Naive thymus-derived CD8-positive, alpha-beta T cell (primary cell): ENCODE measurements at places on chromosomes 5 and 9.
A peak's percentile ranks its signal among the peaks of the same experiment; 100 is the strongest.

- no peak overlapping the region for H3K4me3 ChIP-seq
- no peaks in the 10 kb centered on the region for H3K4me1 ChIP-seq
- no peak overlapping the region for H3K27ac ChIP-seq
- no peaks in the 10 kb centered on the region for H3K27me3 ChIP-seq
Measured at GRCh38 chr5:57855831-57856230, 373.2 kb upstream of the ACTBL2 start.

GRCh38 chr5:61532983-61533382 lies 200.9 kb downstream of the ZSWIM6 start:
- H3K4me1 ChIP-seq: peaks cover 17% of the 10 kb centered on the region
- no peak for DNase-seq
- peaks cover 39% of the 10 kb centered on the region for H3K36me3 ChIP-seq
- no peaks in the 10 kb centered on the region for H3K27me3 ChIP-seq
- no peak overlapping the region for H3K4me3 ChIP-seq
- H3K27ac ChIP-seq: peak overlapping the region; percentile 31

- H3K27ac ChIP-seq: no peak overlapping the region
- no peak for DNase-seq
- no peaks in the 10 kb centered on the region for H3K36me3 ChIP-seq
- no peaks in the 10 kb centered on the region for H3K4me1 ChIP-seq
- H3K27me3 ChIP-seq: peaks cover 9% of the 10 kb centered on the region
Measured at GRCh38 chr9:121527371-121527770, 27.7 kb upstream of the GGTA1 start.

DNA sequence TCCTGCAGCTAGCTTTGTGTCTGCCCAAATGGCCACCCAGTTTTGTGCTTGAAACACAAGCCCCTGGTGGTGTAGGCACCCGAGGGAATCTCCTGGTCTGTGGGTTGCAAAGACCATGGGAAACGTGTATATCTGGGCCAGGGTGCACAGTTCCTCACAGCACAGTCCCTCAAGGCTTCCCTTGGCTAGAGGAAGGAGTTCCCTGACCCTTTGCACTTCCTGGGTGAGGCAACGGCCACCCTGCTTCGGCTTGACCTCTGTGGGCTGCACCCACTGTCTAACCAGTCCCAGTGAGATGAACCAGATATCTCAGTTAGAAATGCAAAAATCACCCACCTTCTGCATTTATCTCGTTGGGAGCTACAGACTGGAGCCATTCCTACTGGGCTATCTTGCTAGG lies 865.0 kb upstream of the ACO1 start:
- peaks cover 3% of the 10 kb centered on the region for H3K27me3 ChIP-seq
- peaks cover 6% of the 10 kb centered on the region for H3K36me3 ChIP-seq
- DNase-seq: no peak
- no peak overlapping the region for H3K4me3 ChIP-seq
- H3K4me1 ChIP-seq: peaks cover 12% of the 10 kb centered on the region

DNA sequence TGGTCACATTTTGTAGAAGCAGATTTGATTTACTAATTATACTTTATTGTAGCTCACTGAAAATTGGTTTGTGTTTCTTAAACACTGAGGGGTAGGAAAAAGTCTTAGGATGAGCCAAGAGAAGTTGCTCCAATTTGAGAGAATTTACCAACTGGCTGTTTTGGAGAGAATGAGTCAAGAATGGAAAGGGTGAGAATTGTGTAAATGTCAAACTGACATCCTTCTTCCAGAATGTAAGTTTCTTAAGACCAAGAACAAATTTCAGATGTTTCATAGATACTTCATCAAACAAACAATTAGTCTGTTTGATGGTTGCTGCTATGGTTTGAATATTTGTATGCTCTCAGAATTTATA lies 106.2 kb upstream of the TXNDC8 start:
- H3K4me1 ChIP-seq: no peaks in the 10 kb centered on the region
- DNase-seq: no peak
- no peaks in the 10 kb centered on the region for H3K36me3 ChIP-seq
- no peak overlapping the region for H3K27ac ChIP-seq
- H3K4me3 ChIP-seq: no peak overlapping the region
- no peaks in the 10 kb centered on the region for H3K27me3 ChIP-seq

DNA sequence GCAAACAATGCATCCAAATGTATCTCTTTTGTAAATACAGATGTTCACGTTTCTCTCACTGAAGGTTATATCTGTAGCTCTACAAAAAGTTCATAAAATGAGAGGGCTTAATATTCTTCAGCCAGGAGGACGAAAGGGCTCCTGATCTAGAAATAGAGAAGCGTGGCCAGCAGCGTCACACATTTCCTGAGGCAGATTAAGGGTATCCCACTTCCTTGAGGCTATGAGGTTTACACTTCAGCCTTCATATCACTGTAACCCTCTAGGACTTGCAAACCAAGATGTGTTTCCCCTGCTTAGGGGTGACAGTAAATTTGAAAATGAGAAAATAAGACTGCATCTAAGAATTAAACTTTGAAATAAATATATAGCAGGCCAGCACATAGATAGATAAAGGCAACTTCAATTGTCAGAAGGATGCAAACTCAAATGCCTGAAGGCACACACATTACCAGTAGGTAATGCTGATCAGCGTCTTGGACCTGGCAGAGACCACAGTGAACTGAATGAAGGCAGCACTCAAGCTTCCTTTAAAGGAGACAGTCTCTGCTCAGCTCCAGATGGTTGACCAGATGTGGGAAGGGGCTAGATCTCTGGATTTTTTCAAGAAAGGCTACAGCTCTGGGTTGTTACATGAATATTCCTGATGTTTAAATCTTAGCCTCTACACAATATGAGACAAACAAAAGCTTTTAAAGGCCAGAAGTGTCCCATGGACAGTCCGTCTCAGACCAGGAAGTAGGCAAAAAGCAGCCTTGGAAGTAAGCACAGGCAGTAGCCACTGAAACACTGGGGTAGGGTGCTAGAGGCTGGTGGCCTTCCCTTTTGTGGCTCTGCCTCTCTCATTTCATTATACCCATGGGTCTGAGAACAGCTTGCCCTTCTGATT lies 197.7 kb downstream of the MCTP1 start:
- H3K27ac ChIP-seq: no peak overlapping the region
- H3K4me1 ChIP-seq: peaks cover under 1% of the 10 kb centered on the region
- no peaks in the 10 kb centered on the region for H3K36me3 ChIP-seq

DNA sequence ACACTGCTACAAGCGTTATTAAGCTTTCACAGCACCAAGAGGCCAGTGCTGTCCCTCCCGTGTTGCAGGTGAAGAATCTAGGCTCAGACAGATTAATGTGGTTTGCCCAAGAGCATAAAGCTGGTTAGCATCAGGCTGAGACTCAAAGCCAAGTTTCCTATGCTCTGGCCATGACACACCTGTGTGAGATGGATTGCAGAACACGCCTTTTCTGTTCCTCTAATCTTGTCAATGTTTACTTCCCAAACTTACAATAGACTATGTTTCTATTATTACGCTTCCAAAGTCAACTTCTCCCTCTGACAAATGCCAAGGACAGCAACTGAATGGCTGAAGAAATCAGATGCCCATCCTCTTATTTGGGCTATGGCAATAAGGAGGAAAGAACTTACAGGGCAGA lies 138.4 kb upstream of the SLIT3 start:
- peaks cover 13% of the 10 kb centered on the region for H3K27me3 ChIP-seq
- H3K4me3 ChIP-seq: no peak overlapping the region
- no peaks in the 10 kb centered on the region for H3K4me1 ChIP-seq
- no peak for DNase-seq
- no peaks in the 10 kb centered on the region for H3K36me3 ChIP-seq
- no peak overlapping the region for H3K27ac ChIP-seq

GRCh38 chr5:20692913-20693312 lies 704.9 kb upstream of the CDH18 start:
- DNase-seq: no peak
- H3K27me3 ChIP-seq: no peaks in the 10 kb centered on the region
- H3K36me3 ChIP-seq: no peaks in the 10 kb centered on the region
- no peaks in the 10 kb centered on the region for H3K4me1 ChIP-seq

GRCh38 chr5:34660444-34660843 lies 4.3 kb downstream of the RAI14 start:
- peaks cover 24% of the 10 kb centered on the region for H3K27me3 ChIP-seq
- DNase-seq: no peak
- H3K27ac ChIP-seq: no peak overlapping the region
- no peak overlapping the region for H3K4me3 ChIP-seq

GRCh38 chr9:33331377-33331891 lies 41.1 kb downstream of the NFX1 start:
- H3K4me1 ChIP-seq: no peaks in the 10 kb centered on the region
- H3K27ac ChIP-seq: no peak overlapping the region
- DNase-seq: no peak
- peaks cover 32% of the 10 kb centered on the region for H3K36me3 ChIP-seq
- no peaks in the 10 kb centered on the region for H3K27me3 ChIP-seq

DNA sequence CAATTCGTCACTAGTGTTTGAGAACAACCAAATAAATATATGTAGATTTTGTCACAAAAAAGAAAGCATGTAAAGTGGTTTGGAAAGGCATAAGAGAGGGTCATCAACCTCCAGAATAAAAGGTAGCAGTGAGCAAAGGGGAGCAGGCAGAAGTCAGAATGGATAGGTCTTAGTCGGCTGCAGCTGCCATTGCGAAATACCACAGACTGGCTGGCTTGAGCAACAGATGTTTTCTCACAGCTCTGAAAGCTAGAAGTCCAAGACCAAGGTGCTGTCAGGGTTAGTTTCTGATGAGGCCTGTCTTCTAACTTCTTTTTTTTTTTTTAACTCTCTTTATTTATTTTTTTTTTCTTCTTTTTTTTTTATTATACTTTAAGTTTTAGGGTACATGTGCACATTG lies 208.1 kb upstream of the PIK3R1 start:
- no peaks in the 10 kb centered on the region for H3K27me3 ChIP-seq
- no peaks in the 10 kb centered on the region for H3K4me1 ChIP-seq
- no peak overlapping the region for H3K4me3 ChIP-seq
- peaks cover 4% of the 10 kb centered on the region for H3K36me3 ChIP-seq
- H3K27ac ChIP-seq: no peak overlapping the region

- no peak for DNase-seq
- H3K4me3 ChIP-seq: peak overlapping the region; percentile 51
- no peaks in the 10 kb centered on the region for H3K27me3 ChIP-seq
- peaks cover 13% of the 10 kb centered on the region for H3K4me1 ChIP-seq
Measured at GRCh38 chr5:95915999-95916686, 45.5 kb downstream of the ELL2 start.

GRCh38 chr5:66820630-66821207 lies 224.5 kb downstream of the MAST4 start:
- H3K36me3 ChIP-seq: no peaks in the 10 kb centered on the region
- no peaks in the 10 kb centered on the region for H3K27me3 ChIP-seq
- H3K4me3 ChIP-seq: no peak overlapping the region
- H3K27ac ChIP-seq: no peak overlapping the region

- no peaks in the 10 kb centered on the region for H3K4me1 ChIP-seq
- DNase-seq: no peak
- H3K4me3 ChIP-seq: no peak overlapping the region
- H3K36me3 ChIP-seq: no peaks in the 10 kb centered on the region
- H3K27me3 ChIP-seq: peaks cover 4% of the 10 kb centered on the region
Measured at GRCh38 chr5:77867914-77868313, 91.8 kb upstream of the TBCA start.

DNA sequence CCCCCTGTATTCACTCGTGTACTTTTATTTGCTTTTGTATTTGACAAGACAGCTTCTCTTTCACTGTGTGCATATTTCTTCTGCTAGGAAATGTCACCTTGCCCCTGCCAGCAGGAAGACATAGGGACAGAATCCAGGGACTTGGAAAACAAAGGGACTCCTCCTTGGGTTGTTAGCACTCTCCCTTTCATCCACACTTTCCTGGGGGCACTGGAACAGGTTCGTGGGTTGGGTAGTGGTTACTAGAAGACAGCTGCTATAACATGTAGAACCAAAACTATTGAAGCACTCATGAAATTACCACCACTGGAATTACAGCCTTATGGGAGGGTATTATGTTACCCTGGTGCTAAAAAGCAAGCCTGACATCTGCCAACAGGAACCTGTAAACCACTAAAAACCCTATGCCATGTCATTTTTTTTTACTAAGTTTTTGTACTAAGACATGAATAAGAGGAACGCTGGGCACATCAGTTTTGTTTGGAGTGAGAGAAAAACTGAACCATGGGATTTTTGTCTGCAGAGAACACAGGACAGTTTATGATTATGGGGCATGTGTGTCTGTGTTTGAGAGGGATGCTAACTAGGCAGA lies 4.7 kb upstream of the CCL28 start:
- H3K4me1 ChIP-seq: no peaks in the 10 kb centered on the region
- no peaks in the 10 kb centered on the region for H3K36me3 ChIP-seq
- DNase-seq: no peak

DNA sequence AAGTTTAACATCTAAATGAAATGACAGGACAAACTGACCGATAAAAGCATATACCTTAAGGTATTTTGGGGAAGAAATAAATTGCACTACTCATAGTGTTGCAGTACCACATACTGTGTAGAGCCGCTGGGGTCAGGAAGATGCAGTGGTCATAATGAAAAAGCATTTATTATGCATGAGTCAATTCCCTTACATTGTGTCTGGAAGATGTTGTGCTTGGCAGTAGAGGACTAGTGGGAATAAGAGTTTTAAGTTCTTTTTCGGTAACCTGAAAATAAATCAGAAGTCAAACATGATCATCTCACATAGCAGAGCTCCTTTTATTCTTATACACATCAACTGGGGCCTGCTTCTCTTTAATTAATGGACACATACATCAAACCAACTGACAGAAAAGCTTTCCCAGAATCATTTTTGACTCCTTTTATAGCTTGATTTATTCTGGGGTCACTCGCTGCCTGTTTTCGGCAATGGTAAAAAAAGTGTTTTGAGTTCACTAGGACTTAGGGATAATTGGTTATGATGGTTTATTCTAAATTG lies 262.5 kb upstream of the CHD1 start:
- H3K4me1 ChIP-seq: no peaks in the 10 kb centered on the region
- no peak overlapping the region for H3K27ac ChIP-seq
- no peak for DNase-seq
- H3K4me3 ChIP-seq: no peak overlapping the region
- no peaks in the 10 kb centered on the region for H3K36me3 ChIP-seq
- H3K27me3 ChIP-seq: peaks cover 4% of the 10 kb centered on the region

- no peaks in the 10 kb centered on the region for H3K36me3 ChIP-seq
- H3K27ac ChIP-seq: no peak overlapping the region
- DNase-seq: no peak
Measured at GRCh38 chr5:180105827-180106312, 34.3 kb upstream of the RNF130 start.

- peaks cover 28% of the 10 kb centered on the region for H3K27me3 ChIP-seq
- no peak for DNase-seq
- peaks cover 3% of the 10 kb centered on the region for H3K4me1 ChIP-seq
- H3K4me3 ChIP-seq: peak overlapping the region; percentile 38
Measured at GRCh38 chr9:138023394-138024124, 146.0 kb downstream of the CACNA1B start.
